Spinal cord (tissue), 10 donors: ENCODE measurements at places on chromosomes 6 and 20. TPM values are rescaled to one million over a fixed set of nuclear protein-coding genes. Genes with fewer than 3 reads are reported as not detected.

SLC35F1 gene
- 68.7 TPM for total RNA-seq

SAPCD1 gene
- total RNA-seq, result 3.4 TPM

DEFB127 gene
- not detected for total RNA-seq

MDFI gene
- total RNA-seq, result 155 TPM

PACSIN1 gene
- 5.8 TPM for total RNA-seq
